ENCODE measurements at places on chromosomes 7 and 10. TPM values are rescaled to one million over a fixed set of nuclear protein-coding genes. Genes with fewer than 3 reads are reported as not detected.

DNA sequence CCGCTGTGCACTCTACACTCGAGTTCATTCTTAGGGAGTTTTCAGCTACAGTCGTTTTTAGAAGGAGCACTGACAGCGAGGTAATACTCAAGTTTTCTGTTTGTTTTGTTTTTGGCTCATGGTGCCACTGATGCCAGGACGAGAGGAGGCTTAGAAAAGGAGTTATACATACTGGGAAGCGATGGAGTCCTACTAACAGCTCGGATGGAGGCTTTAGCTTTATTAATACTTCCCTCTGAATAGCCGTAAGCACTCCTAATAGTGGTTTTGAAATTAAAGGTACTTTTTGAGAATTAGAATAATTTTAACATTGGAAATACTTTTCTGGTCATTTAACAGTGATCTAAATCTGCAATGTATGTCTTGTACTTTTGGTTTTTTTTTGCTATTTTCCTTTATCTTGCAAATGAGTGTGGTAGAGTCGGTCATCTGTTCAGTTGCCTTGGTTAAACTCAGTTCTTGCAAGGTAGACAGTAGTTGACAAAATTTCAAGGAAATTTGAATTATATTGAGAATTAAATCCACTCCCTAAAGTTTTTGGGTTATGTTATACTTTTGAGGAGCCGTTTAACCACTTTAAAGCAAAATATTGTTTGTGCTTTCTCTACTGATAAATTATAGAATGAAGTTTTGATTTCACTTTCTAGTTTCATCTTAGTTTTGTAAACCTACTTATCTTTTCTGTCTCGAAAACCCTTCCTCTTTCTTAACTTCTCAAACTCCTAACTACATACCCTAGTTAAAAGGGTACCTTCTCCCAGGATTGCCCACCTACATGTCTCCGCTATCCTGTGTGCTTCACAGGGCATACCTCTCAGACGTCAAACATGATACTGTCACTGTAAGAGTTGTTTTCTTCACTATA lies 1.5 kb downstream of the HBP1 start:
- H3K27ac ChIP-seq: peak overlapping the region; percentile 88
- no peak for DNase-seq
- no peaks in the 10 kb centered on the region for H3K27me3 ChIP-seq
- H3K4me1 ChIP-seq: peaks cover 4% of the 10 kb centered on the region
- H3K4me3 ChIP-seq: peak overlapping the region; percentile 58

DNA sequence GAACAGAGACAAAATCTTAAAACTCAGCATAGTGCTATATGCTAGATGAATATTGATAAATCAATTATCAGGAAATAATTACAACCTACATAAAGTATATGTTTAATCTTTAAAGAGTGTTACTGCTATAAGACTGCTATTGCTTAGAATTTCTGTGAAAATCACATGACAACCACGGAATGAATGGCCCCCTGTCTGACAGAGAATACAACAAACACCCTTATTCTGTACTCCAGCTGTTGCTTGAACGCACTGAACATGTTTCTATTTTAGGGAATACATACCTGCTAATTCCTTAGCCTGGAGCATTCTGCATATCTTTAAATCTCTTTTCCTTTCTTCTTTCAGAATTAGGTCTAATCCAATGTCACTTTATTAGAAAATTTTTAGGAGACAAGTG lies 452.4 kb upstream of the PHF14 start:
- no peak overlapping the region for H3K4me3 ChIP-seq
- H3K4me1 ChIP-seq: no peaks in the 10 kb centered on the region
- no peaks in the 10 kb centered on the region for H3K36me3 ChIP-seq
- no peak overlapping the region for H3K27ac ChIP-seq
- H3K27me3 ChIP-seq: no peaks in the 10 kb centered on the region

GRCh38 chr7:91212582-91212981 lies 51.7 kb upstream of the FZD1 start:
- H3K27ac ChIP-seq: no peak overlapping the region
- H3K27me3 ChIP-seq: no peaks in the 10 kb centered on the region

DNA sequence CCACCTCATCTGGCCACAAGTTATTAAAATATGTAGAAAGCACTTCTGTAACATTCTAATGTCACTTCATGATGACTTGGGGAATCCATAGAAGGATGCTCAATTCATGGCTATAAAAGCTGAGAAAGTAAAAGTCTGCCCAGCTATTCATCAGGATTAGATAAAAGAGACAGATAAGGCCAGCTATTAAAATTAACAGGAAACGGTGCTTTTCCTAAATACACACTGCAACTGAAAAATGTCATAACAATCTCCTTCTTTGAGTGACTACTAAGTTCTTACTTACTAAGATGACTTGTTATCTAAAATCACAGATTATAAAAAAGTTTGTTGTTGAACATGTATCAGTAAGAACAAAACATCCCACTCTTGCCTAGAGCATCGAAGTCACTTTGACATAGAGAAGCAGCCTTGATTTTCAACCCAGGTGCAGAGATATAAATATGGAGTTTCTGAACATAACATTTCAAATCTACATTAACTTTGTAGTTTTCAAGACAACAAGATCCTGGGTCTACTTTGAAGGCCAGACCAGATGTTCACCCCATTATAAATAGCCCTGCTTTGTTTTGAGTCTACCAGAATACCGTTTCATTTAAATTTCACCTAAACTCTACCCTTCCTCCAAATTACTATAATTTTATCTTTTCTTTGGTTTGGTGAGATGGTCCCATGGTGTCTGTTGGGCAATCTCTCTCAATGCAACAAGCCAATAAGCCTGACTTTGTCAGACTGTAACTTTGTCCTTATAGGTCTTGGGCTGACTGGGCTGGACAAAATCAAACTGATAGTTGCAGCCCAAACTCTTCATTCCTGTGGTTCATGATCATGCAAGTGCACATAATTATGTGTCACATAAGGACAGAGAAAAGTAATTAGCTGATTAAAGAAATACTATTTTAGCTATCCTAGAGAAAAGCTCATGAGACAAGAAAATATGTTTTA lies 24.0 kb downstream of the HYCC1 start:
- H3K27ac ChIP-seq: peak overlapping the region; percentile 18
- DNase-seq: no peak
- peaks cover 17% of the 10 kb centered on the region for H3K4me1 ChIP-seq
- no peak overlapping the region for H3K4me3 ChIP-seq
- no peaks in the 10 kb centered on the region for H3K27me3 ChIP-seq

GRCh38 chr10:22605168-22605567 lies 109.2 kb downstream of the PIP4K2A start:
- H3K27me3 ChIP-seq: no peaks in the 10 kb centered on the region
- peaks cover 39% of the 10 kb centered on the region for H3K4me1 ChIP-seq
- no peak overlapping the region for H3K4me3 ChIP-seq

DNA sequence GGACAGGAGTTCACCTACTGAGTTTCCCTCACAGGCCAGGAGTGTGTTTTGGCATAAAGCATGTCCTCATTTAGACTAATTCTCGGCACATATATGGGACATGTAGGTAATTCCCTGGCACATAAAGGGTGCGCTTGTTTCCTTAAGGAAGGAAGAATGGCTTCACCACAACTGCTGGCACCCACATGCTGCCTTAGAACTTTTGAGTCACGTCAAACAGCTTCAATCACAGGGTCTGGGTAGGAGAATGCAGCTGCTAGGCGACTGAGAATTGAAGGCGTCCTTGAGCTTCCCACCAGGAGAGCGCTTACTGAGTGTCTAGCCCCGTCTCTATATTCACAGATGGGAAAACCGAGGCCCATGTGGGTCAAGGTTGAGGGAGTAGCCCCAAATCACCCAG lies 146.1 kb downstream of the CHN2 start:
- H3K4me1 ChIP-seq: peaks cover 11% of the 10 kb centered on the region
- no peaks in the 10 kb centered on the region for H3K27me3 ChIP-seq
- no peaks in the 10 kb centered on the region for H3K36me3 ChIP-seq
- no peak overlapping the region for H3K27ac ChIP-seq
- H3K4me3 ChIP-seq: no peak overlapping the region

DNA sequence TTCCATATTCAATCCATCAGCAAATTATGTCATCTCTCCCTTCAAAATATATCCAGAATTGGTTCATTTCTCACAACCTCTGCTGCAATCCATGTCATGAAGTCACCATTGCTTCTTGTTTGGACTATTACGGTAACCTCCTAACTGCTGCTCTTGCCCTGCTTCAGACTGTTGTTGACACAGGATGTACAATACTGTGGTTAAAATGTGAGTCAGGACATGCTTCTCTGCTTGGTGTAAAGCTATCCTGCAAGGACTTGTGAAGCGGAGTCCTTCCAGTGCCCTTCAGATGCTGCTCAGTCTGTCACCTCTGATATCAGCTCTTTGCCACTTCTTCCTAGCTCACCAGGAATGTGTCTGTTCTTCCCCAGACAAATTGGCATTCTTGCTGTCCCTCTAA lies 10.4 kb upstream of the NXPH1 start:
- H3K4me3 ChIP-seq: no peak overlapping the region
- no peaks in the 10 kb centered on the region for H3K27me3 ChIP-seq
- no peaks in the 10 kb centered on the region for H3K36me3 ChIP-seq

Gene POLL
- 9.8 TPM for total RNA-seq

Gene MINDY3
- 40.3 TPM for total RNA-seq

Gene EBLN1
- not detected for total RNA-seq

DNA sequence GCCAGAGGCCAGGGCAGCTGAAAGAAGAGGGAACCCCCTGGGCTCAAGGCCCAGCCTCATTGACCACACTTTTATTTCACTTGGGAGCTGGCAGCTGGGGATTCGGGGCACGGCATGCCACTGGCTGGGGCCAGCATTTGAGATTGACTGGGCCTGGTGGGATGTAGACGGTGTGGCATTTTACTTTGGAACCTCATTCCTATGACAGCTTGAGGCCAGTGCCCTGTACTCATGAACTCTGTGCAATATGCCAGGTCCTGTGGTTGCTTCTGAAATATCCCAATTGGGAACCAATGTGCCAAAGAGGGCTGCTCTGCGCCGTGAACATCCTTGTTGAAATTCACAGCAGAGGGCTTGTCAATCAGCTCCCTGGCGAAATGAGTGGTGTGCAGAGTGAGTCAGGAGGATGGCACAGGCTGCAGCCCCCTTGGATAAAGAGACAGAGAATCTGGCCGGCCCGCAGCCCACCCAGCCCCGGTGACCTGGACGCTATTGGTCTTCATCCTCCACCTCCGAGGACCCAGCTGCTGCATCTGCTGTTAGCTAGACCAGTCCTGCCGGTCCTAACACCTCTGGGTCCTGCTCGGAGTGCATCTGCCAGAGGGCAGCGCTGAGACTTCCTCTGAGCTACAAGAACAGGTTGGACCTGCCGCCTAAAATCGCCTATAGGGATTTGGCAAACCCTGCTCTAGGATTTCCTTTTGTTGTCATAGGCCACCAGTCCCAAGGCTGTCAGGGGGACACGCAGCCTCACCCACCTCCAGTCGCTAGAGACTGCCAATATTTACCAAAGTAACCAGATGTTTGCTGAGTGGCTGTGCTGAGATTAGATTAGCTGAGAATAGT lies 58.0 kb downstream of the PRKAG2 start:
- no peak overlapping the region for H3K27ac ChIP-seq
- DNase-seq: no peak
- peaks cover 5% of the 10 kb centered on the region for H3K27me3 ChIP-seq
- no peak overlapping the region for H3K4me3 ChIP-seq
- H3K36me3 ChIP-seq: no peaks in the 10 kb centered on the region

Gene RINT1
- 9.0 TPM for total RNA-seq

Gene GFRA1
- total RNA-seq: 46.3 TPM

Gene DKK1
- 46.2 TPM for total RNA-seq

DNA sequence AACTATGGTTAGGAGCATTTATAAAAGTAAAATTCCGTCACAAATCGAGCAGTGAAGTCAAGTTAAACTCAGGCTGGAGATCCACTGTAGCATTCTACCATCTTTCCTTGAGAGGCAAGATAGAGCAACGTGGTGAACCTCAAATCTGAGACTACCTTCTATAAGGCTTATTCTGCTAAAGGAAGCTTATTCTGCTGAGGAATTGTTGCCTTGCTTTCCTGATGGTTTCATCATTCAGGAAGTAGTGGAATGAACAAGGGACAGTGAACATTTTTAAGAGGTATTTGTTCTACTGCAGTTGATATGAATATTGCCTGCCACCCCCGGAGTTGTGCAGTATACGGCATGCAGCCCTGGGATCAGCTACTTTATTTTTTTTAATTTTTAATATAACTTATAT lies 170.8 kb downstream of the VPS50 start:
- H3K4me3 ChIP-seq: no peak overlapping the region
- DNase-seq: no peak
- H3K27me3 ChIP-seq: 0 out of 2 replicates have a peak, but pooled peaks cover 3% of the 10 kb centered on the region
- H3K27ac ChIP-seq: no peak overlapping the region
- H3K4me1 ChIP-seq: no peaks in the 10 kb centered on the region
- no peaks in the 10 kb centered on the region for H3K36me3 ChIP-seq

Gene SFXN3
- total RNA-seq: 52.4 TPM

Gene CREB3L2
- total RNA-seq: 9.8 TPM

DNA sequence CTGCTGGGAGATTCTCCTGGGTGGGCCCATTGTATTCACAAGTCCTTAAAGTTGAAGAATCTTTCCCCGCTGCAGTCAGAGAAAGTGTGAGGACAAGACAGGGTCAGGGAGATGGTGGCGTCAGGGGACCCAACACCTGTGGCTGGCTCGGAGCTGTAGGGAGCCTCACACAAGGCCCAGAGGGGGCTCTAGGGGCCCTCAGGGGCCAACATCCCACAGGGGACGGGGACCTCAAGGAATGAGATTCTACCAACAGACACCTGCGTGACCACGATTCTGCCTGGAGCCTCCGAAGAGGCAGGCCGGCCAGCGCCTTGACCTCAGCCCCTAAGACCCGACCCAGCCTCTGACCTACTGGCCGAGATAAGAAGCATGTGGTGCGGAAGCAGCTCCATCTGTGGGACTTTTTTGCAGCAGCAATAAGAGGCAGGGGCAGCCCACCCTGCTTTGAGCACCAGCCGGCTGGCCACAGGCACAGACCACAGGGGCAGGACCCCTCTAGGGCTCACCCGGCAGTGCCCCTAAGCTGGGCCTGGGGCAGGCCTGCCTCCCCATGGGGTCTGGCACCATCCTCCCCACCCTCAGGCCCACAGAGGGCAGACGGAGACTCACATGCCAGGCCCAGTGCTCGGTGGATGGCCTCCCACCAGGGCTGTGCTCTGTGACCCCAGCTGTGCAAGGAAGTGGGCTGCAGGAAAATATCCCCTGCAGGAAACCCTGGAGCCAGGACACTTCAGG lies 13.2 kb downstream of the RASGEF1A start:
- H3K27me3 ChIP-seq: peaks cover 9% of the 10 kb centered on the region
- no peak overlapping the region for H3K4me3 ChIP-seq
- DNase-seq: no peak
- H3K27ac ChIP-seq: no peak overlapping the region
- no peaks in the 10 kb centered on the region for H3K4me1 ChIP-seq

Gene SUGCT
- 17.1 TPM for total RNA-seq

Gene CHRM2
- 0.24 TPM for total RNA-seq

Gene TACR2
- not detected for total RNA-seq

GRCh38 chr10:70319183-70319582 lies 35.4 kb upstream of the NPFFR1 start:
- no peak overlapping the region for H3K4me3 ChIP-seq
- H3K4me1 ChIP-seq: 0 out of 2 replicates have a peak, but pooled peaks cover 3% of the 10 kb centered on the region
- H3K27ac ChIP-seq: no peak overlapping the region
- H3K36me3 ChIP-seq: peaks cover 42% of the 10 kb centered on the region
- DNase-seq: no peak
